Stimulated activated CD4-positive, alpha-beta T cell treated with anti-CD3 and anti-CD28 coated beads, Interleukin-1b, Interleukin-23, amount 100 ng/mL, for 48 hours (primary cell): ENCODE measurements at places on chromosomes 16 and 17.

- DNase-seq, result no peak
Measured at GRCh38 chr16:4052096-4052495, 64.1 kb downstream of the ADCY9 start.

GRCh38 chr17:21419299-21420239 is 43.4 kb downstream of the KCNJ12 start:
- DNase-seq, result no peak

DNA sequence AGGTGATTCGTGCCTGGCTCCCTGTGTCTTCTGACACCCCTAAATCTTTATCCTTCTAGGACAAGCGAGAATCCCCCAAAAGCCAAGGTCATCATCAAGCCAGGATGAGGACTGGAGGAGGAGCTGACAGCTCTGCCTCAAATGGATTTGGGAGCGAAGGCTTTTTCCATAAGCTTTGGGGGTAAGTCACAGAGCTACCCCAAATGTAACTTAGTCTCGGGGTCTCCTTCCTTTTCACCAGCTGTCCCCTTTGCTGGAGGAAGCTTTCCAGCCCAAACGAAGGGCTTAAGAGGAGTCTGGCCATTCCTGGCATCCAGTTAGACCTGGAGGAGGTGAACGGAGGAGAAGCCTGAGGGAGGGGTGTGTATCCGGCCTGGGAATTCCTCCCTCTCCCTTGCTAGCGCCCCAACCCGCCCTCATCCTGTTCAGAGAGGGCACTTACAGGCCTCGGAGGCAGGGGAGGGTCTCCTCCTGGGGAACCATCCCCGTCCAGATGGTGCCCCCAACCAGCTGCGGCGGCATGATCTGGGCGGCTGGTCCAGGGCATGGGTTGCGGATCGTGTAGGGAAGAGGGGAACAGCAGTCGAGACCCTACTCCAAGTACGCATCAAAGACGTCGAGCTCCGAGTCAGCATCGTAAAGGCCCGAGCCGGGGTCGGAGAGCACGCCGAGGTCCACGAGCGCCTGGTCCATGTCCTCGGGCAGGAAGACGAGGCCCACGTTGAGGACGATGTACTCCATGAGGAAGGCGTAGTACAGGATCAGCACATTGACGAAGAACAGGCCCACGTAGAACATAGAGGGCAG is 938 bp downstream of the DEXI start:
- DNase-seq, result no peak

GRCh38 chr17:42270170-42270535 is 6.0 kb downstream of the STAT5B start:
- DNase-seq, result no peak

- DNase-seq, result no peak
Measured at GRCh38 chr17:81082177-81083073, 47.5 kb downstream of the BAIAP2 start.

DNA sequence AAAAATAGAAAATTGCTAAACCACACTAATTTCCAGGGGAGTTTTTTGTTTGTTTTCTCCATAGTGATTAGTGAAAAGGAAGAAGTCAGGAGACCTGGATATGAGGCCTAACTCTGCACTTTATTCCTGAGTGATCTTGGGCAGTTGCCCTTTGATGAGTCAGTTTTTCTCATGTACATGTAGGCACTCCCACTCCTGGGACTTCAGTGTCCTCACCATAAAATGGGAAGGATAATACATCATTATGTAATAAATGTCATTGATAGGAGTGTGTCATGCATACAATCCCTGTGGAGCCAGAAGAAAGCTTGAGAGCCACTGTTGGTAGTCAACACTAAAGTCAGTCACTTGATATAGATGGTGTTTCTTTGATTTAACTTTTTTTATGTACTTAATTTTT is 32.5 kb downstream of the WIPF2 start:
- DNase-seq, result no peak

GRCh38 chr16:86901483-86901882 is 323.1 kb downstream of the FOXL1 start:
- DNase-seq, result no peak

GRCh38 chr17:6797718-6798351 is 21.8 kb downstream of the FBXO39 start:
- DNase-seq, result no peak

DNA sequence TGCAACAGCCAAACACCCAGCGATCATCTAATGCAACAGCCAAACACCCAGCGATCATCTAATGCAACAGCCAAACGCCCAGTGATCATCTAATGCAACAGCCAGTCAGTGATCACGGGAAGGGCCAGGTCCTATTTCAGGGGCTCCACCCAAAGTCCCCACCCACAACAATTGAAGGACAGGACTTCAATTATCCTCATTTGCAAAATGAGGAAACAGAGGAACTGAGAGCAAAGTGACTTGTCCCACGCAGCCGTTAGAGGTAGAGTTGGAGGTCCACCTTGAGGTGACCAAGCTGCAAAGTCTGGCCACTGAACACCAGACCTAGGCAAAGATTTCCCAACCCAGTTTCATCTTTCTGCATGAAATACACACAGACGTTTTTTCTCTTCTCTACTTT is 3.7 kb downstream of the ZG16B start:
- no peak for DNase-seq

GRCh38 chr16:69397821-69398521 is 12.2 kb upstream of the TERF2 start:
- no peak for DNase-seq

GRCh38 chr17:28390984-28391383 is 15.0 kb downstream of the SLC46A1 start:
- no peak for DNase-seq

DNA sequence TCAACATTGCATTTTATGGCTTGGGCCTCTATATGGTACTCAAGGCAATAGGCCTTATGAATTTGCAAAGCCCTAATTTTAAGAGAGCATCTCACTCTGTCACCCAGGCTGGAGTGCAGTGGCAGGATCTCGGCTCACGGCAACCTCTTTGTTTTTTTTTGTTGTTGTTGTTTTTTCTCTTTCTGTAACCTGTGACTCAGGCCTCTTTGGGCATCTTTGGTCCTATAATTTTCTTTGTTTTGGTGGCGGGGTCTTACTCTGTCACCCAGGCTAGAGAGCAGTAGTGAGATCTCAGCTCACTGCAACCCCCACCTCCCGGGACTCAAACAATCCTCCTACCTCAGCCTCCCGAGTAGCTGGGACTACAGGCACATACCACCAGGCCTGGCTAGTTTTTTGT is 21.8 kb upstream of the HERPUD1 start:
- DNase-seq, result no peak

DNA sequence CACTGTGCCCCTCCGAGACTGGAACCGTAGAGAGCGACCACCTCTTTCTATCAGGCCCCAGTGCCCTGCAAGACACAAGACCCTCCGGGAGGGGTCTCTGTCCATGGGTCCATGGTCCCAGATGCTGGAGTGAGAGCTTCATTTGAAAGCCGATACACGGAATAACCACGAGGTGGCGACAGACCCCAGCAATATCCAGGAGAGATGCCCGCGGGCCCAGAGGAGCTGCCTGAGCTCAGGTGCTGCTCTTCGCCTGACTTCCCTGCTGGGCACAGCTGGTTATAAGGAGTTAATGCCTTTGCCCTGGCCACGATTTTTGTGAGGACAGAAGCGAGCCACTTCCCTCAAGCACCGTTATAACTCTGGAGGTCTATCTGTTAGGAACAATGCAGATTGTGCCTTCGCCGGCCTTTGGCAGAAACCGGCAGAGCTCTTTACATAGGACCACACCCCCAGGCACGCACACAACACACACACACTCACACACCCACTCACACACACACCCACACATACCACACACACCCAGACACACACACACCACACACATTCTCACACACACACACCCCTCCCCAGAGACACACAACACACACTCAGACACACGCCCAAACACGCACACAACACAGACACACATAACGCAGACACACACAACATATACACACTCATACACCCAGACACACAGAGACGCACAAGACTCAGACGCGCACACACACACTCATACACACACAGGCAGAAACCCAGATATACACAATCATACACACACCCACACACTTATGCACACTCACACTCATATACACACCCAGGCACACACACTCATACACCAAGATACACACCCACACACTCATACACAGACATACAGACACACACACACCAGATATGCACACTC is 436.4 kb downstream of the SOX9 start:
- peak; percentile 59 for DNase-seq

DNA sequence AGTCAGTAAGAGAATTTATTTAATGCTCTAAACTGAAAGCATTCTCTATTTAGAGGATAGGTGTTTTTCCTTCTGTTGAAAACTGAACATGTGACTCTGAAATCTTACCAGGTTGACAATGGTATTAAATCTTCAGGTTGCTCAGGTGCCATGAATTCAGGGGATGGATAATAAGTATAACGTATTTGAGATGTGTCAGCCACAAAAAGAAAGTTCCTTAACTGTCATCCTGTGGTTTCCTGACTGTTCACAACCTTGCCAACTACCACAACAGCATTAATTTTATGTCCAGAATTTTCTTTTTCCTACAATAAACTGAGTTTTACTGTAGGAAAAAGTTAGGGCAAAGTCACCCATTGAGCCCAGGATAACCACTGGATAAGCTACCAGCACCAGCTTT is 243.3 kb upstream of the PSMD7 start:
- no peak for DNase-seq

- DNase-seq, result no peak
Measured at GRCh38 chr17:50514936-50515702, 6.9 kb downstream of the MYCBPAP start.

GRCh38 chr17:39270923-39271322 is 45.2 kb upstream of the STAC2 start:
- no peak for DNase-seq

DNA sequence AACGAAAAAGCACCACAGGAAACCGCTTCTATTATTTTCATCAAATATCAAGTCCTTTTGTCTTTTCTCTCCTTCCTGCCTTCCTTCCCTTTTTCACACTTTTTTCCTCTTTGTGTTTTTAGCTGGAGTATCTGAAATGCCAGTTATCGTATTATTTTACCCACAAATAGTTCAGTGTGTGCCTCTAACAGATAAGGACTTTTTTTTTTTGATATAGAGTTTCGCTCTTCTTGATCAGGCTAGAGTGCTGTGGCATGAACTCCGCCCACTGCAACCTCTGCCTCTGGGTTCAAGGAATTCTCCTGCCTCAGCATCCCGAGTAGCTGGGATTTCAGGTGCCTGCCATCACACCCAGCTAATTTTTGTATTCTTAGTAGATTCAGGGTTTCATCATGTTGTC is 10.7 kb downstream of the DNAAF1 start:
- no peak for DNase-seq

DNA sequence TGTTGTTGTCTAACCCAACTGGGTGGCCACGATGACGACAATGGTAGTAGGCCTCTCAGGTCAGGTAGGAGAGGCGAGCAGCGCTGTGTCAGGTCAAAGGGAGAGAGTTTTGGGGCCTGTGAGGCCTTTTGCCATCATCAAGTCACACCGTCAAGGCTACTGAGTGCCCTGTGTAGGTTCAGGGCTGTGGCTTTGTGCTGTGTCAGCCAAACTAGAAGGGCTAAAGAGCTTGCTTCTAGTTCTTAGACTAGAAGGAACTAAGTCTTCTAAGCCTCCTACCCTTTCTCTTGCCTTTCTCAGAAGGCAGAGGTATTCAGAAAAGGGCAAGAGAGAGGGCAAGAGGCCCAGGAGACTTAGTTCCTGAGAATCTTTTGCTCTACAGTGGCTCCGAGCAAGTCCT is 25.0 kb upstream of the EFCAB13 start:
- no peak for DNase-seq

DNA sequence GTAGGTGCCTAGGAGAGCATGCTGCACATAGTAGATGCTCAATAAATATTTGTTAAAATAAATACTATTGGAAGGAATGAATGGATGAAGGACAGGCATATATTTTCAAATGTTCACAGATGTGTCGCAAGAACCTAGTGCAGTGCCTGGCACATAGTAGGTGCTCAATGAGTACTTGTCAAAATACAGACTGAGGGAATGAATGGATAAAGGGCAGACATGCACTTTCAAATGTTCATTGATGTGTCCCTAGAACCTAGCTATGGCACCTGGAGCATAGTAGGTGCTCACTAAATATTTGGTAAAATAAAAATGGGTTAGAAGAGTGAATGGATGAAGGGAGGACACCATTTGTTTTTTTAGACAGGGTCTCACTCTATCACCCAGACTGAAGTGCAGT is 26.1 kb downstream of the XYLT1 start:
- DNase-seq, result no peak

DNA sequence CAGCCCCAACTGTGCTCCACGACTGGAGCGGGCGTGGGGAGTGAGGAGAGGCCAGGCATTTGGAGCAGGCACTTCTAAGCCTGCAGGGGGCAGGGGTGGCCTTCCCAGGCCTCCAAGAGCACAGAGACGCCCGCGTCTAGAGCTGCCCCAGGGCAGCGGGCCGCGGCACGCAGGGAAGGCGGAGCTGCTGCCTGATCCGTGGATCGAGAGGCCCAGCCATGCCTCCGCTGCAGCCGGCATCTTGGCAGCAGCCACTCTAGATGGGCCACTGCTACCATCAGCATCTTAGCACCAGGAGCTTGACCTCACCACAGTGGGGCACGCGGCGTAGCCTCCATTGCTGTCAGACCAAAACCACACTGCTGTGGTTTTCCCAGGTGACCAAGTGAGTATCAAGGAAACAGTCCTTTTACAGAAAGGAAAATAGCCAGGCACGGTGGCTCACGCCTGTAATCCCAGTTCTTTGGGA is 20.4 kb upstream of the WDR45B start:
- peak; percentile 62 for DNase-seq

GRCh38 chr17:69646729-69647128 is 232.2 kb downstream of the MAP2K6 start:
- DNase-seq, result no peak

DNA sequence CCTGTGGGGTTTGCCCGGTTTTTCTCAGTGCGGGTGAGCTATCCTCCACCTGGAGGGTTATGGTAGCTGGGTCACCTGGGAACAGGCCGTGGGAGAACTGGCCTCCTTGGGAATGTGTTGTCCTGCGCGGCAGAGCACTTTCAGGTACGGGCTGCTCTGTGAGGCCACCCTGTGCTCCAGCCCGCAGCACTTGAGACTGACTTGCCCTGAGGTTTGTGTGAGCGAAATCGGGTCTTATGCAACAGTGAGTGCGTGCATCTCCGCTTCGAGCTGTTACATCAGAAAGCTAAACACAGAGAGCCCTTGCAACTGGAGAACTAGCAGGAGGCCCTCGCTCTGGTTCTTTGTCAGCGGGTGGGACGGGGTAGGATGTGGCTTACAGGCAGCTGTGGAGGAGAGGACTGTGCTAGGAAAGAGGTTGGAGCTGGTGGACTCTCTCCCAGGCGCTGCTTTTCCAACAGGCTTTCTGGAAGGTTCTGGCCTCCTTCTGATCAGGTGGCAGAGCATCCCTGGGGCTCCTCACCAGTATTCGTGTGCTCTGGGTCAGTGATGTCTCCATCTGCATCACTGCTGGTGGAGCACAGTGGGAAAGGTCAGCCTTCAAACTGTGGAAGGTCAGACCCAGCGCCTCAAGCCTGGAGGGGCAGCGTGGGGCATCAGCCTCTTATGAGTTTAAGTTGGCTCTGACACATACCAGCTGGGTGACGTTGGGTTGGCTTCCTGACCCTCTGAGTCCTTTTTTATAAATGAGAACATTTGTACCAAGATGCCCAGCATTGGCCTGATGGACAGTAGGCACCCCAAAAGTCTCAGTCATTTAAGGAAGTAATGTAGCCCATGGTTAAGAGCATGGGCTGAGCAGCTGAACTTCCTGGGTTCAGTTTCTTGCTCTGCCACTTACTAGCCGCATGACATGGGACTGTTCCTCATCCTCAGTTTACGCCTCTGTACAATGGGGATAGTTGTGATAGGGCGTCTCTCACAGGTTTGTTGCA is 76.3 kb downstream of the KSR1 start:
- DNase-seq, result no peak
